ENCODE measurements at places on chromosomes 16 and 17.

- DNase-seq = no peak
Measured at GRCh38 chr17:28953444-28954118, 2.3 kb upstream of the PHF12 start.

DNA sequence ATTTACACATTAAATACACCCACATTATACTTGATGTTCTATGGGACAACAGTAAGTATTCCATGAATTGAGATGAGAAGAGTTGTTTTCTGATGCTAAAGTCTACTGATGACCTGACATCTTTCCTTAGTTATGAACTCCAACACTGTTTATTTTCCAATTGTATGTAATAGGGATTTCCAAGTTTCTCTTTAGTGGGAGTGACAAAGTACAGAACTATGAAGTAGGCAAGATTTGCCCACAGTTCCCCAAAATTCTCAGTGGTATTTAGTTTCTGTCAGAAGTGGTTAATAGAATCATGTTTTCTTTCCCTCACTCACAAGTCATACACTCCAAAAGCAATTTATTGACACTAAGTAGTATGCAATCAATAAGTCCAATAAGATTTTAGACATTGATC lies 22.5 kb upstream of the ABCA6 start:
- DNase-seq = no peak

- no peak for DNase-seq
Measured at GRCh38 chr17:7191571-7192270, 12.6 kb upstream of the ASGR1 start.

- no peak for DNase-seq
Measured at GRCh38 chr17:9987779-9988585, 82.9 kb upstream of the RCVRN start.

DNA sequence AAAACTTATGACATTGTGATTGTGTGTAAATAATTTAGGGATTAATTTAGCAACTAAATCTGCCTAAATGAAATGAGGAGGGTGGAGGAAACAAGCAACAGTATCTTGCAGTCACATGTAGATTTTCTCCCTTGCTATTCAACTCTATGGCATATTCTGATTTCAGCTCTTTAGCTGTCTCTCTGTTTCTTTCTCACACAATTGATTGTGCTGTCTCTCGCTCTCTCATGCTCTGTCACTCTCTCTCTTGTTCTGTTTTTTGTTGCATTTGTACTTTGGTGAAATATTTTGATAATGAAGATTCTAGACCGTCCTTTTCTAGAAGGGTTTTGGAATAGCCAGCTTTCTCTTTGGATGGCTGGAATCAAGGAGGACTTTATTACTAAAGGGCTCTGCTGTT lies 70.6 kb downstream of the BCAS3 start:
- DNase-seq = no peak

GRCh38 chr17:4815043-4815675 lies 8.2 kb downstream of the PLD2 start:
- DNase-seq = no peak

GRCh38 chr17:79648181-79648831 lies 37.5 kb upstream of the RBFOX3 start:
- no peak for DNase-seq

All from T1000 (cell line).